Nucleus accumbens (tissue), 56 donors: ENCODE measurements at places on chromosomes 6 and 20.

DNA sequence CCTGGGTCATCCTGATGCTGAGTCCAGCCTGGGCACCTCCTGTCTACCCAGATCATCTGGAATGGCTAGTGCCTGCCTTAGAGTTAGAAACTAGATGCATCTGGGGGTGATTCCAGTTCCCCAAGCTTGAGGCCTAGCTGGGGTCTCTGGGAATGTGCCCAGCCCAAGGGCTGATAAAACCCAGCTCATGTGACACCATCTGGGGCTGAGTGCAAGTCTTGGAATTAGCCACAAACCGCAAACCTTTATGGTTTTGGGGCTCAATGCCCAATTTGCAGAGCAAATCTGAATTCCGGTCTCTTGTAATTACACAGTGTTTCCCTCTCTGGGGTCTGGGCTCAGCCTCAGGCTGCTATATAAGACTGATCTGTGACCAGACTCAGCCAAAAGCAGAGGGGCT lies at the start of gene BPIFB4:
BPIFB4 (plus strand) TSS at position 385 of the 400 bp plus-strand sequence. CDS start 1,884 bp downstream, outside the sequence.
- no peak for DNase-seq

DNA sequence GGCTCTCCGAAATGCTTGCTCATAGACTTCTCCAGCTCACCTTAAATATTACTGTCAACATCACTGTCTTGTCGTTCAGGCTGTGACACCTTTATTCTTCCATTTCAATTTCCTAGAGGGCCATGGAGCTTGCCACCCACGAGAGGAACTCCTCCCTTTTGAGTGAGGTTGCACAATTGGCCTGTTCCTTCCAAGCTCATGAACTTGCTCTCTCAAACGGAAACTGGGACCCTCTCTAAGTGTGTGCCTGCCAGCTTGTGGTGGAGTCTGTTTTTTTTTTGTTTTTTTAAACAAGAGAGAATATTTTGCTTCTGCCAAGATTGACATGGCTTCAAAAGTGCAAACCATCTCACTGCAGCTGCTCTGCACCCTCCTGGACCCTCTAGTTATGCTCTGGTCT lies 19.3 kb upstream of the IYD start:
- DNase-seq, result no peak

- DNase-seq, result no peak
Observed at GRCh38 chr6:35363293-35363750, 21.0 kb downstream of the PPARD start.

DNA sequence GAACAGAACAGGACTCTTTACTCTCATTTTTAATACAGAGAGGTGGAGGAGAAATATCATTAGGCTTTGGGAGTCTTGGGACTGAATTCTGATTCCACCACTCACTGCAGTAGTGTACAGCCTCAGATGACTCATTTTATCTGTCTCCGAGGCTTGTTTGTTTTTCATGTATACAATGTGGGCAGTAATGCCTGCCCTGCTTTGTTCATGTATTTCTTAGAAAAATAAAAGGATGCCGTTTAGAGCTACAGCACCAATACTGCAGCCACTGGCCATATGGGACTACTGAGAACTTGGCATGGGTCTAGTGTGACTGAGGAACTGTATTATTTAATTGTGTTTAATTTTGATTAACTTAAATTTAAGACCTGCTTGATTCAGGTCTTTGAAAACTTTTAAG lies 41.2 kb upstream of the JAG1 start:
- DNase-seq, result no peak

DNA sequence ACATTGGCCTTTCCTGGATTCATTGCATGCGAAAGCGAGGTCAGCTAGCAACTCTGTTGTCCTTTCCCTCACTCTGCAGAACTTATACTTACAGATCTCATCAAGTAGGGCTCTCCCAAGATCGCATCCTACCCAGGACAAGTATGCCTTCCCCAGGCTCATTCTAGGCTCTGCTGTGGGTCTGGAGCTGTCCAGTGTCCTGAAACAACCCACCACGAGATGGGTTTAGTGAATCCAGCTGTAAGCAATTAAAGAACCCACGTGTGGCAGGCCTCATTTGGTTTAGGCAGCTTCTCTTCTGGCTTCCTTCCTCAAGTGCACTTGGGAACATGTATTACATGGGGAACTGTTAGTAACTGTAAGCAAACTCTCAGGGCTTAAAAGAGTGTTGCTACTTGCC lies 406.5 kb upstream of the CHD6 start:
- DNase-seq, result no peak

- no peak for DNase-seq
Observed at GRCh38 chr20:46111836-46112212, 6.3 kb upstream of the CD40 start.

- no peak for DNase-seq
Observed at GRCh38 chr6:2378891-2379652, 133.7 kb upstream of the GMDS start.

DNA sequence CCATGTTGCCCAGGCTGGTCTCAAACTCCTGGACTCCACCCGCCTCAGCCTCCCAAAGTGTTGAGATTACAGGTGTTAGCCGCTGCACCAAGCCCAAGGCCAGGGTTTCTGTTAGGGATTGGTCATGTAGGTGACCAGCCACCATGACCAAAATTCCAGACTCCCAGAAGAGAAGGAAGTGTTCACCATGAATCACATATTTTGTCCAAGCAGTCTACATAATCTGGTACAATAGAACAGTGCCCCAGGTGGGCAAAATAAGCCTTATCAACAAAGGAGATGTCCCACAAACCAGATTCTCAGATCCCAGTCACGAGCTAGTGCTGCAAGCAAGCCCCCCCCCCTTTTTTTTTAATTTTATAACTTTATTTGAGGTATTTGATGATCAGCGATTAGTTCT lies 20.0 kb downstream of the ZNF341 start:
- no peak for DNase-seq

- no peak for DNase-seq
Observed at GRCh38 chr20:17967521-17968365, 851 bp downstream of the SNX5 start.

- DNase-seq, result no peak
Observed at GRCh38 chr20:35171753-35172433, at the start of gene PROCR. TSS of gene PROCR (plus strand) at chr20:35172072. CDS start at chr20:35172155, 83 bp downstream.

DNA sequence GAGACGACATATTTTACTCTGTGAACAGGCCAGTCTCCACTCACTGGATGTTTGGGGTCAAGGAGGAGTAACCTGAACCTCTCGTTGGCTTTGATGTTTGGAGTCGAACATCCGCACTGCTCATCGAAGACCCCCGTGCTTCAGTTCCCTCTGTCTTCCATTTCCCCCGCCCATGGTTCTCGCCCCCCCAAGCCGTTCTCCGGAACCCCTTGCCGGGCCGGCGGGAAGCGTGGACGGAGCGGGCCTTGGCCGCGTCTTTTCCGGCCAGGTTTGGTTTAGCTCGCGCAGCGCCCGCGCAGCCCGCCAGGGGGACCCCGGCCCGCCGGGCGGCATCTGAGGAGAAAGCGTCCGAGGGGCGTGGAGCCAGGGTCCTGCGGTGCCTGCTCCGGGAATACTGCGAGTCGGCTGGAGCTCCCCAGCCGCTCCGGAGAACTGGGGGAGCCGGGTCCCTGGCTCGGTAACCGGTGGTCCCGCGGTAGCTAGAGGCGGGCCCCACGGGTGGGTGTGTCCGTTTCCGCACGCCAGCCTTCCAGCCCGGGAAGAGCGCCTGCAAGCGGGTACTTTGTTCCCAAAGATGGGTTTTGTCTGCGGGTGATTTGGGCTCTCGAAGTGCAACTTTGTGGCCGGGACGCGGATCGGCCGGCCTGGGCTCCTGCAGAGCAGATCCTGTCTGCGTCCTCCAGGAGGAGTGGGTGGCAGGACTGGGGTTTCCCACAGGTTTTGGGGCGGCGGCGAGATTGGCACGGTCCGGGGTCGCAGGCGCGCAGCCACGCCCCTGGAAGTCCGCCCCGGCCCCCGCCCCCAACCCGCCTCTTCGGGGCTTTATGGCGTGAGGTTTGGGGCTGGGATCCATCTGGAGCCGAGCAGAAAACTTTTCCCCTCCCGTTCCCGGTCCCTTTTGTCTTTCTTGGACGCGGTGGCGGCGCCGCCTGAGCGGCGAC lies at the start of gene TMEM200A:
TMEM200A (plus strand) TSS at position 852 of the 941 bp plus-strand sequence. CDS start 74,406 bp downstream, outside the sequence.
- no peak for DNase-seq

DNA sequence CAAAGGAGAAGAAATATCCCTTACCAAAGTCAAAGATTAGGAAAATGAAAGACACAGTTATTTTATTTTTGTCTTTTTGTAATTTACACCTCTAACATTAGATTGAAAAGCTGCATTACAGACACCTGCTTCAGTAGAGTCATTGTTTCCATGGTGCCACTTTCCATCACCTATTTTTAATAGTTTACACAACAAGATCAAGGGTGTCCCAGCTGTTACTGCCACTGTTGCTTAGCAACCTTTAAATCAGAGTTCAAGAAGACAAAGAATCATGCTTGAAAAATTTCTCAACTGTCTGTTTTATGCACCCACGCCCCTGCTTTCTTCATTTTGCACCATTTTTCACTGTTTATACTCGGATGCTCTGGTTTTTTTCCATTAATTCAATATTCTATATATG lies 668.2 kb upstream of the GJE1 start:
- DNase-seq, result no peak

- no peak for DNase-seq
Observed at GRCh38 chr6:151044465-151045441, 179.3 kb downstream of the MTHFD1L start.

GRCh38 chr20:46142124-46142523 lies 24.0 kb downstream of the CD40 start:
- no peak for DNase-seq

DNA sequence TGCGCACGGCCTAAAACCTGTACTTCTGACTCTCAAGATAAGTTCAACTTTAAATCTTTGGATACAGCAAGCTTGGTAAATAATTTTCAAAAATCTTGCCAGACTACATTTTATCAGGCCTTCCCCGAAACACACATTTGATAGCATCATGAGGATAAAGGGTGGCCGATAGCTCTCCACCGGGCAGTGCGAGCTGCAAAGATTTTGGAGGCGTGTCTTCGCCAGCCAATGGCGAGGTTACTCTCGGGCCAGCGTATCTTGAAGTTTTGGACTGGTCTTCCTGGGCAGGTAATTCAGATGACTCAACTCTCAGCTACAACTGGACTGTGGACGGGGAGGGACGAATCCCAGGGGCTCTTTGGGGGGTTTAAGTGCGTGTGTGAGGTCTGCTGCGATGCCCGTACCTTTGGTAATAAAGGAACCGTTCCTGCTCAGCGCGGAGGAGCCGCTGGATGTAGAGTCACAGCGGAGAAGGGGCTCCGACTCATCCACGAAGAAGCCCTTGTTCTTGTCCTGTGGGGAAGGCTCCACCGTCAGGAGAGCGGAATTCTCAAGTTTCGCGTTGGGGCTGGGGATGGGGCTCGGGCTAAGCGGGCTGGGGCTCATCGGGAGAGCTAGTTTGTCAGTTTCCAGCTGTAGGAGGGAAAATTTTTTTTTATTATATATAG lies 75.3 kb downstream of the TNFRSF21 start:
- DNase-seq, result no peak

DNA sequence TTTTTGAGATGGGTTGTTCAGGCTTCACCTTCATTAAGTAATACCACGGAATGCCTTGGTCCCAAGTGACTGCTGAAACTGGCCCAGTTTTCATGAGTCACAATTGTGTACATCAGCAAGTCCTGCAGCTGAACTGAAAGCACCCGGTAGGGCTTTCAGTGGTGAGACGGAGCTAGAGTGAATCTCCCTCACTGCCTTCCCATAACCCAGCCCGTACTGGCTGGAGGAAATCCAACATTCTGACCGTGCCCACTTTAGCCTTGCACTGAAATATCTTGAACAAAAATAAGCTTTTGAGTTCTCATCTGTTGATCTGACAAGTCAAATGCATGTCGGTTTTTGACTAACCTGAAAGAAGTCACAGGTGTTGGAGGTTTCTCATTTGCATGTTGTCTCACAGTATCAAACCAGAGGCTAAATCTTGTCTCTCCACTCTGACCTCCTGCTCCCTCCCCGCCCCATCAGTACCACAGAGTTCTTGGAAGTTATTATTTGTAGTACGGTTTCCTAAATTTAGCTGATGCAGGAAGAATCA lies 35.9 kb downstream of the DUSP22 start:
- no peak for DNase-seq

DNA sequence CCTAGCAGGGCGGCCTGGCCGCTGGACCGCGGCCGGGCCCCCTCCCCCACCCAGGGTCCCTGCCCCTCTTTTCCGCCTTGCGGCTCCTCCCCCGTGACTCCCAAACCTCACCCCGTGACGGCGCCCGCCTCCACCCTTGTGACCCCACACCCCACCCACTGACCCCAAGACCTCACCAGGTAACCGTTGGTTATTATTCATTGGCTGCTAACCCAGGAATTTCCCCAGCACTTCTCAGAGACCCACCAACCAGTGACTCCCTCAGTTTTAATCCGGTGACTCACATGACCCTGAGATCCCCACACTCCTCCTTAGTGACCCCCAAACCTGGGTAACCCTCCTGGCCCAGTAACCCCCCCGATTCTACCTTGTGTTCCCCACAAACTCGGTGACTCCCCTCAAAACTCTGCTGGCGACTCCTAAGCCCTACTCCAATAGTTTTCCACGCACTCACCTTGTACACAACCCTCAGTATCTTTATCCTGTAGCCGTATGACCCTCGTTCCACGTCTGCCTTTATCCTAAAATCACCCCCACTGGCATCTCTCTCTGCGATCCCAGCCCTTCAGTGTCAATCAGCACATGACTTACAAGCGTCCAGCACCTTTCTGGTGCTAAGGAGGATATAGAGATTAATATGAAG lies 534 bp downstream of the ZNF76 start:
- peak; percentile 73 for DNase-seq

GRCh38 chr6:4967301-4968030 lies 36.4 kb downstream of the RPP40 start:
- DNase-seq, result no peak

GRCh38 chr6:15945593-15946159 lies 183.2 kb upstream of the MYLIP start:
- no peak for DNase-seq

DNA sequence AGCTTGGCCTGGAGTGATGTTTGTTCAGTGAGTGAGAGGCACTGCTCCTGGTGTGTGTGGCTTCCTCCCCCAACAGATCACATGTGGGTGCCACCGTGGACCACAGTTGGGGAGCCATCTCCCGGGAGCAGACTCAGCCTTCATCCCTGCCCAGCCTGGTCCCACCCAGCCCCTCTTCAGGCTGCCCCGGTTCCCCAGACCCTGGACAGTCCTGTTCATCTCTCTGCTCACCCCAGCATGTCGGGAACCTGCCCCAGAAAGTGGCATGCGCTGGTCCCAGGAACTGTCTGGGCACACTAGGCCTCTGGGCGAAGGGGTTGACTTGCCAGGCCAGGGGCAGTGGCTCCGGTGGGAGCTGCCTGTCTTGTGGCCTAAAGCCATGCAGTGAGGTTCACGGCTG lies 21.5 kb upstream of the PPP1R3G start:
- no peak for DNase-seq

- DNase-seq, result no peak
Observed at GRCh38 chr6:134436950-134437349, 119.0 kb upstream of the SGK1 start.

GRCh38 chr6:158536084-158536890 lies 23.6 kb upstream of the TMEM181 start:
- peak; percentile 22 for DNase-seq

- DNase-seq, result no peak
Observed at GRCh38 chr20:16011056-16011455, 562.2 kb downstream of the KIF16B start.

GRCh38 chr20:843912-844311 lies 10.4 kb downstream of the FAM110A start:
- DNase-seq, result no peak

GRCh38 chr6:156437121-156437879 lies 339.9 kb upstream of the ARID1B start:
- no peak for DNase-seq
